Parietal lobe (tissue), 2 donors: ENCODE measurements at places on chromosomes 5 and 9. TPM values are rescaled to one million over a fixed set of nuclear protein-coding genes. Genes with fewer than 3 reads are reported as not detected.

PCSK1 gene
- total RNA-seq = 0.94 TPM

ADGRD2 gene
- total RNA-seq = not detected

NUP214 gene
- total RNA-seq = 46.0 TPM

EGR1 gene
- 0.94 TPM for total RNA-seq

GDA gene
- 36.0 TPM for total RNA-seq
